ENCODE measurements at places on chromosomes 2 and 18.

DNA sequence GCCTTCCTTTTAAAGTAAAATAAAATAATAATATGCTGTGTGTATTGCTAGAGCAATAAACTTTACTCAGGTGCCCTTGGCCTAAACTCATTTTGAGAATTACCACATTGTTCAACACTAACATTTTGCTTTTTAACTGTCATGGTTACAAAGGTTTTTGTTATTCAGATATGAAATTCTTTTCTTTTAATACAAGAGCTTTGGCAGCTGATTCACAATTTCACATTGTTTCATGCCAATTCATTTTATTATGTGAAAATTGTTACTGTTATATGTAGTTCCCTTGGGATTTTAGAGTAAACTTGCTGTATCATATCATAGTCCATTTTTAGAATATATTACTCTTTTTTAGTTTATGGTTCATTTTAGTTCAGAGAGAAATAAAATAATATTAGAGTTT lies 65.8 kb upstream of the ZNF804A start:
- DNase-seq: no peak

GRCh38 chr2:112722816-112723546 lies 2.2 kb downstream of the NT5DC4 start:
- no peak for DNase-seq

DNA sequence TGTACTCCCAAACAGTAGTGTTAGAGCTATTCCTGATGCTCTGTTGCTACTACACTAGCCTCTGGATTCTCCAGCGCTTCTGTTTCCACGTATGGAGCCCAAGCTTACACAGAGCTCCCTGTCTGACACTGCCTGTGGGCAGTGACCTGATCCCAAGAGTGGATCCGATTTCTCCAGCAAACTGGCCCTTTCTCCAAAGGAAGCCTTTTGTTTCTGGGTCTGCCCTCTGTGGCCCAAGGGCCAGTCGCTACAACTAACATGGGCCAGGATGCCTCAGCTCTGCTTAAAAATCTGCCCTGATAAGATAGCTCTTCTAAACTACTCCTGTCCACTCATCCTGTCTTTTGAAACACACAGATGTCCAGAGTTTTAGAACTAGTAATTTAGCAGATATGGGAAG lies 172.6 kb upstream of the NRP2 start:
- no peak for DNase-seq

GRCh38 chr2:126652323-126652891 lies 3.6 kb upstream of the GYPC start:
- DNase-seq: no peak

DNA sequence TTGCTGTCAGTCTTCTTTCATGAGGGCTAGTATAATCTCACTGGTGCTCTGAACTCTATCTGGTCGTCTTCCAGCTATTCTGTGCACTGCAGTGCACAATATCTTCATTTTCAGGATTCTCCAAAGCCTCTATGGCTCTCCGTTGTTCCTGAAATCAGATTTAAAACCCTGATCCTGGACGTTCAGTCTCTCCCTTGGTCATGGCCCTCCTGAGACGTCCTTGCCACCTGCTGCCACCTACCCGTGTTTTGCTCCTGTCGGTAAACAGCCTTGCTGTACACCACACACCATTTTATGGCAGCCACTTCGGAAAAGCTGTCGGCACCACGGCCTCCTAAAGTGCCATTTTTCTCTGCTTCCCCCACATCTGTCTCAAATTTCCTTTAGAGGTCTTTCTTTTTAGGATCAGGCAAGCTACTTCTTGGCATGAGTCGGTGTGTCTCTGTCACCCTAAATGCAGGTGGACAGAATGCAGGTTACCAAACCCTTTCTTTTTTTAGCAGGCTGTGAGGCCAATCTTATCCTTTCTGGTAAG lies 170.0 kb downstream of the HRH4 start:
- no peak for DNase-seq
